NCI-H2171 (cell line): ENCODE measurements at places on chromosomes 4 and X.

DNA sequence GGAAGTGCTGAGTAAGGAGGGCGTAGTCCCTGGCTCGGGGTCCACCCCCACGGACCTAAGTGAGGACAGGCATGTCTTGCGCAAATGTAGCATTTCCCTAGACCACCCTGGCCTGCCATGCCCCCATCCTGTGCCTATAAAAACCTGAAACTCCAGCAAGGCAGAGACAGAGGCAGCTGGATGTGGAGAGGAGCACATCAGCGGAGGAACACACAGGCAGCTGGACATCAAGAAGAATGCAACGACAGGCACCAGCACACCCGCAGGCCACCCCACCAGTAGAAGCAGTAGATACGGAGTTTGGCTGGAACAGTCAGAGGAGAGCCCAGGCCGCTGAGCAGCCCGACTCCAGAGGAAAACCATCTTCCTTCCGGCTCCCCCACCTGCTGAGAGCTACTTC lies 345.9 kb downstream of the FSTL5 start:
- no peak for DNase-seq

DNA sequence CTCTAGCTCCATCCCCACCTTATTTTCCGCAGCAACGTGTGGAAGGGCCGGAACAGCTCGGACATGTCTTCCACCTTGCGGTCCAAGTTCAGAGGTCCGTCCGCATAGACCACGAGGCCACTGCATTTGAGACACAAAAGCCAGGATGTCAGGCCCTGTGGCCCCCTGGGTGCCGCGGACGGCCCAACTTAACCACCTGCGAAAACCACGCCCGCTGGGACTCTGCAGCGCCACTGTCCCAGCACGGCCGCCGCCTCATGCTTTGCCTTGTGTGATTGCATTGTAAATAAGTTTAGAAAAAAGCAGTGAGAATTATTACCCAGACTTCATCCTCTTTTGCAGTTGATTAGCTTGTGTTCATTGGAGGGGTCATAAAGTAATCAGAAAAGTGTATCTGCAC lies 58.2 kb upstream of the MXD4 start:
- DNase-seq, result no peak

DNA sequence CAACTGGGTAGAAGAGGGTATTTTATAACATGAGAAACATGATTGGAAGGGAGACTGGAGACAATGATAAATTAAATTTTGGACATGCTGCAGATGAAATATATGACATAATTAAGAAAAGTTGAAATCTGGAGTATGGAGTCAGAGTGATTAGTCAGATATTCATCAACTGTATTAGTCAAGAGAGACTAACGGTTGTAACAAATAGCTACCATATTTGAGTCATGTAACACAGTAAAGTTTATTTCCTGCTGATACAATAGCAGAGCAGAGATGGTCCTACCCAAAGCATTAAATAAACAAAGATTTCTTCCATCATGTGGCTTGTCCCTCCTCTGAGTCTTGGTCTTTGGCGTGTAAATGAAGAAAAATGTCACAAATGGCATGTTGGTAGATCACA lies 321.3 kb downstream of the GALNTL6 start:
- DNase-seq, result no peak

DNA sequence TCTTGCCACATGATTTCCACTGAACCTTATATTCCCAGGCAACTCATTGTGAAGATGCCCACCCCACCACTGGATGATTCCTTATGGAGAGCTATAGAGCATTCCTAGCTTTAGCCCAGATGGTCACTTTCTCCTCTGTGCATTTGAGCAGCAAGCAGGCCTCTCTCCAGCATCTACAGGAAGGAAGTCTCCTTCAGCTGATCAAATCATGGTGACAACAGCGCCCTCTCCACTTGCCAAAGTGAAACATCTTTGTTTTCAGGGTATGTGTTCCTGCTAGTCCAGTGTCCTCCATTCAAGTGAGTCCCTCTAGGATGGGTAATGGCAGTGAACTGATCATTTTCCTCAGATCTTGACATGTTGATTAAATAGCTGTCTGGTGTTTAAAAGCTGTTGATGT lies 10.9 kb upstream of the SYTL5 start:
- DNase-seq, result no peak

GRCh38 chr4:124757126-124757525 lies 44.6 kb upstream of the ANKRD50 start:
- no peak for DNase-seq

DNA sequence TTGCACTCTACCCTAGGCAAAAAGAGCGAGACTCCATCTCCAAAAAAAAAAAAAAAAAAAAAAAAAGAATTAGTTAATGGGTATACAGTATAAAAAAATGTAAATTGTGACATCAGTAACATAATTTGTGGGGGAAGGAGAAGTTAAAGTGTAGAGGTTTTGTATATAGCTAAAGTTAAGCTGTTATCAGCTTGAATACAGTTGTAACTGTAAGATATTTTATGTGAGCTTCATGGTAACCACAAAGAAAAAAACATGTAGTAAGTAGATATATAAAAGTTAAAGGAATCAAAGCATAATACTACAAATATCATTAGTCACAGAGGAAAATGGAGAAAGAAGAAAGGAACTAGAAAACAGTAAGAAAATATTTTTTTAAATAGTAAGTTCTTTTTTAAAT lies 53.2 kb upstream of the EPGN start:
- no peak for DNase-seq

GRCh38 chr4:85557016-85557901 lies 82.3 kb downstream of the ARHGAP24 start:
- DNase-seq, result no peak

- DNase-seq, result no peak
These were observed 1.3 kb downstream of the TAB3 start for GRCh38 chrX:30887721-30888120.

DNA sequence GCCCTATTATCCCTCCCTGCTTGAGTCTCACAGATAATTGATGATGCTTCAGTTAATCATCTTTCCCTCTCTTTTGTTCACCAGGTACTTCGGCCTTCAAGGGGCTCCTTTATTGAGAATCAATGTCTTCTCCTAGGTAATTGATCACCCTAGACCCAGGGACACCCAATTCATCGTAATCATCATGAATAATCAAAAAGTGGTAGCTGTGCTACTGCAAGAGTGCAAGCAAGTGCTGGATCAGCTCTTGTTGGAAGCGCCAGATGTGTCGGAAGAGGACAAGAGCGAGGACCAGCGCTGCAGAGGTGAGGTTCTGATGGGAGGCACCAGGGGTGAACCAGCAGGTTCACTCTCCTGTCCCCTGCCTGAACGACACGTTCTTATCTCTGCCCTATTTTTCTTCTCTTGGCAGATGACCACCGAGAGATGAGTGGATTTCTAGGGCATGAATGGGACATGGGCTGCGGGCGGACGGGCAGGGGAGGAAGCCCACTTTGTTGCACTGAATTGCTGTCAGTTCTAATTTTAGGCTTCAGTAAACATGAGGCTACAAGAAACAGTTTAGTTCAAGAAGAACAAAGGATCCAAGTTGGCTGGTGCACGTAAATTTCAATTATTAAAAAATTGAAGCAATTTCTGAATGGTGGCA lies 80.5 kb downstream of the ALPK1 start:
- DNase-seq, result no peak

- no peak for DNase-seq
These were observed 65.7 kb downstream of the MXRA5 start for GRCh38 chrX:3280706-3281105.
